Erythroblast (primary cell): ENCODE measurements at places on chromosomes 6 and 20.

DNA sequence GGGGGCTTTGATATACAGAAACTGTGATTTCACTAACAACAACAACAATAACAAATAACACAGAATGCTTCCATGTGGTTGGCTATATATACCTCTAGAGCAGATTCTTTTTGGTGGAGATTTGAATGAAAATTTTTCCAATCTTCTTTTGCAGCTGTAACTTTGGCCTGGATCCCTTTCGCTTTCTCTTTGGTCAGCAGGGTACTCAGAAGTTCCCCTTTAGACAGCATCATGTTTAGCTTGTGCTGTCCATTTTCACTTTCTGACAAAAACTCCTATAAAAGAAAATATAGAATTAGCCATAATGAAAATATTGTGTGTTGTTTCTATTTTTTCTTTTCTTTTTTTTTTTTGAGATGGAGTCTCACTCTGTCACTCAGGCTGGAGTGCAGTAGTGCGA is 264.2 kb downstream of the SYNE1 start:
- no peak for DNase-seq

- DNase-seq = no peak
Measured at GRCh38 chr6:157660414-157660813, 162.6 kb upstream of the SNX9 start.

DNA sequence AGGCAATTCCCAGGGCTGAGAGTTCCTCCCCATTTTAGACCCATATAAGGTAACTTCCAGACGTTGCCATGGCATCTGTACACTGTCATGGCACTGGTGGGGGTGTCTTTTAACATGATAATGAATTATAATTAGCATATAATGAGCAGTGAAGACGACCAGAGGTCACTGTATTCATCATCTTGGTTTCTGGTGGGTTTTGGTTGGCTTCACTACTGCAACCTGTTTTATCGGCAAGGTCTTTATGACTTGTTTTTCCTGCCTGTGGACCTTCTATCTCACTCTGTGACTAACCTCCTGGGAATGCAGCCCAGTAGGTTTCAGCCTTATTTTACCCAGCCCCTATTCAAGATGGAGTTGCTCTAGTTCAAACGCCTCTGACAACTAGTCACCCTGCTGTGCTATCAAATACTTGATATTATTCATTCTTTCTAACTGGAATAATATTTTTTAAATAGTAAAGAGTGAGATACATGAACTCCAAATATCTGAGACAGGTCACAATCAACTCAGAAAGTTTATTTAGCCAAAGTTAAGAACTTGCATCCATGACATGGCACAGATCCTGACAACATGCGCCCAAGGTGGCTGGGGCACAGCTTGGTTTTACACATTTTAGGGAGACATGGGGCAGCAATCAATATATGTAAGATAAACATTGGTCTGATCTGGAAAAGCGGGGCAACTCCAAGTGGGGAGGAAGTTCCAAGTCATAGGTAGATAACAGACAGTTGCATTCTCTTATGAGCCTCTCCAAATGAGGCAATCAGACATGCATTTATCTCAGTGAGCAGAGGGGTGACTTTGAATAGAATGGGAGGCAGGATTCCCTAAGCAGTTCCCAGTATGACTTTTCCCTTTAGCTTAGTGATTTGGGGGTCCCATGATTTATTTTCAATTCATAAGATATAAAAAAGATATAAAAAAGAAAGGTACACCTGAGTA is 1.2 kb upstream of the UFL1 start:
- peak; percentile 40 for DNase-seq

- no peak for DNase-seq
Measured at GRCh38 chr6:25441663-25442270, 162.6 kb downstream of the CARMIL1 start.

GRCh38 chr6:138559143-138559542 is 59.8 kb upstream of the NHSL1 start:
- DNase-seq = no peak

DNA sequence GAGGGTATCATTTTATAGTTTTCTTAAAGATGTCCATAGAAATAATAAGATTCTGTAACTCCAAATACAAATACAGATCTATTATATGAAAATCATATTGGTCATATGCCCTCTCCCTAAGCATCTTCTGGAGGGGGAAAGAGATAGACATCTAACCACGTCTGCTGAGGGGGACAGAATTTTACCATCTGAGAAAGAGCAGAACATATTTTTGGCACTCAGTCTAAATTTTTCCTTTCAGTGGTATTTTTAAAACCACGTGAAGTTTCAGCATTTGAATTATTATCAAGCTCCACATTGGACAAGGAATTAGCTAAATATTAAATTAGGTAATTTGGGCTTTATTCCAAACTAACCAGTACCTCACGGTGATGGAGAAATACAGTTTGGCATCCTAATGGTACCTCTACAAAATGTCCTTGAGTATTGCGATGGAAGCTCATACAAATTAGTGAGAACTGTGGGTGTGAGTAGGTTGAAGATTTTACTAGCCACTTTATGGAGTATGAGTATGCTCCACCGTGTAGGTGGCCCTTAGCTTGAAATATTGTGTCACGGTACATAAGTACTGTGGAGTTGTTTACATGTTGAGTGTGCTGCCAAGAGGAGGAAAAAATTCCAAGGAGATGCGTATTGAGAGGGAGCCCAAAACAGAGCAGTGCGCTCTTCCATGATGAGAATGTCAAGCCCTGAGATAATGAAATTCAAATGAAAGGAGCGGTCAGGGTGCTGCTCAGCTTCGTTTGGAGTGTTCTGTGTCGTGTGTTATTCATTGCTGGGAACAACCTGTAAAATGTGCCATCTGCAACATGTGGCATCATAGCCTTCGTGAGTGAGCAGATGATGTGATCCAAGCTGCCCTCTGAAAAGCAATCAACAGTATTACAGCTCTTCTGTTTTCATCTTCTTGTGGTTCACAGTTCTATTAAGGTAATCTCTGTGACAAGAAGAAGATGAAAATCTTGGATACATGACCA is 48.4 kb upstream of the PHACTR2 start:
- DNase-seq = no peak

GRCh38 chr20:31560746-31561598 is 44.1 kb upstream of the ID1 start:
- DNase-seq = no peak

- DNase-seq = no peak
Measured at GRCh38 chr6:129635396-129636130, 74.4 kb downstream of the ARHGAP18 start.

- no peak for DNase-seq
Measured at GRCh38 chr20:38804682-38805501, 605 bp upstream of the PPP1R16B start.

DNA sequence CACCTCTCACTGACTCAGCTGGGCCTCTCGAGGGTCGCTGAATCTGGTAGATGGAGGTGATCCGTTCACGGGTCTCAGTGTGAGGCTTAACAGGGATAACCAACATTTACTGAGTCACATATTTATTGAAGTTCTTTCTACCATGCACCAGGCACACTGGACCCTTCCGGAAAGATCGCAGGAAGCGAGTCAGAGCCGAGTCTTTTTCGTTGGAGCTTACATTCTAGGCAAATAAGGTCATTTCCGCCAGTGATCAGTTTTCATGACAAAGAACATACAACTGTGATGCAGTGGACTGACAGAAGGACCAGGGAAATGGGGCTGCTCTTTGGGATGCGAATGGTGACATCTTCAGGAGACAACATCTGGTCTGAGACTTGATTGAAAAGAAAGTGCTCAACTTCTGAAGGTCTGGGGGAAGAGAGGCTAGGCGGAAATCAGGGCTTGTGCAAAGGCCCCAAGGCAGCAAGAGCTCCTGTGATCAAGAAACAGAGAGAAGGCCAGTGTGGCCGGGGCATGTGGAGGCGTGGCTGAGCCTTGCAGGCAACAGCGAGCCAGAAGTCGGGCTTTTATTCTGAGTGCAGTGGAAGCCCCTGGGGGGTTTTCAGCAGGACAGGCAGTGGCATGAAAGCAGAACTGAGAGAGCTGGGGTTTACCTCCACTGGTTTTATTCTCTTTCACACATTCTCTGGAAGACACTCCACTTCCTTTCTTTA is 56.7 kb downstream of the APCDD1L start:
- DNase-seq = no peak

- no peak for DNase-seq
Measured at GRCh38 chr6:37622646-37623071, 75.0 kb downstream of the MDGA1 start.

- DNase-seq = peak; percentile 32
Measured at GRCh38 chr20:36092398-36093024, 62.0 kb upstream of the EPB41L1 start.

GRCh38 chr20:47993035-47993755 is 207.9 kb upstream of the SULF2 start:
- no peak for DNase-seq

- no peak for DNase-seq
Measured at GRCh38 chr6:137291441-137291840, 72.3 kb upstream of the IFNGR1 start.

DNA sequence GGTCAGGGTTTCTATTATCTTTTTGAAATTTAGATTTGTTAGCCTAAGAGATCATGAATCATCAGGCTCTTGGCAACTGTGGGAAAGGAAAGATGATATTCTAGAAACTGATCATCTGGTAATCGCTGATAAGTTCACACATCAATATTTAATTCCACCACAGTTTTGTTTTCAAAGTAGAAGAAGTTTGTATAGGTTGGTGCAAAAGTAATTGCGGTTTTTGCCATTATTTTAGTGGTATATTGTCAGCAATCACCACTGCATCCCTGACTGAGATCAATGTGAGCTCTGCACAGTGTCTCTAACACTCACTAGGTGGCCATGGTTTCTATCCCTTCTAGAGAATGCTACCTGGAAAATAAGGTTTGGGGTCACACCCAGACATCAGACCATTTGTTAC is 17.0 kb upstream of the PXDC1 start:
- no peak for DNase-seq

DNA sequence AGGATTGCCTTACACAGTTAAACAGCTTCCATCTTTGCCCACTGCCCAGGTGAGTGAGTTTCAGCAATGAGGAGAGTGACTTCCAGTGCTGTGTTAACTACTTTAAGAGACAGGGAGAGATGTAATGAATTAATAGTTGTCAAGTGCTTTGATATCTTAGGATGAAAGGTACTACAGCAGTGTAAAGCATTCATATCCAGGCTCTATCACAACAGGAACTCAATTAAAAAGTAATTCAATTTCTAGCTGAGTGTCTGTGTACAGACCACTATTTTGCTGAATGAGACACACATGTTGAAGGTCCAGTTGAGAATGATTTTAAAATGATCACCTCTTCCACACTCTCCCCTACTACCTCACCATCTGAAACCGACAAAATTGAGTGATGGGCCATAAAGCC is 70.7 kb upstream of the BEND3 start:
- DNase-seq = no peak

GRCh38 chr20:15654208-15654649 is 919.0 kb downstream of the KIF16B start:
- DNase-seq = peak; percentile 52

GRCh38 chr6:28803337-28803709 is 120.5 kb downstream of the TRIM27 start:
- no peak for DNase-seq

DNA sequence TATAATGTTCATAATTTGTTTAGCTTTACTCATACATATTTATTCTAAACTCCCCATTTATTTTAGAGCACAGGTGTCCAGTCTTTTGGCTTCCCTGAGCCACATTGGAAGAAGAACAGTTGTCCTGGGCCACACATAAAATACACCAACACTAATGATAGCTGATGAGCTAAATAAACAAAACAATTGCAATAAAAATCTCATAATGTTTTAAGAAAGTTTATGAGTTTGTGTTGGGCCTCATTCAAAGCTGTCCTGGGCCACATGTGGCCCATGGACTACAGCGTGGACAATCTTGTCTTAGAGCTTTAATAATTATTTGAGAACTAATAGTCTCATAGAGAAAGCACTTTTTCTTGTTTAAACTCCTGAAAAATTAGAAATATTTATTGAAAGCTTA is 131.3 kb downstream of the MYO6 start:
- no peak for DNase-seq

DNA sequence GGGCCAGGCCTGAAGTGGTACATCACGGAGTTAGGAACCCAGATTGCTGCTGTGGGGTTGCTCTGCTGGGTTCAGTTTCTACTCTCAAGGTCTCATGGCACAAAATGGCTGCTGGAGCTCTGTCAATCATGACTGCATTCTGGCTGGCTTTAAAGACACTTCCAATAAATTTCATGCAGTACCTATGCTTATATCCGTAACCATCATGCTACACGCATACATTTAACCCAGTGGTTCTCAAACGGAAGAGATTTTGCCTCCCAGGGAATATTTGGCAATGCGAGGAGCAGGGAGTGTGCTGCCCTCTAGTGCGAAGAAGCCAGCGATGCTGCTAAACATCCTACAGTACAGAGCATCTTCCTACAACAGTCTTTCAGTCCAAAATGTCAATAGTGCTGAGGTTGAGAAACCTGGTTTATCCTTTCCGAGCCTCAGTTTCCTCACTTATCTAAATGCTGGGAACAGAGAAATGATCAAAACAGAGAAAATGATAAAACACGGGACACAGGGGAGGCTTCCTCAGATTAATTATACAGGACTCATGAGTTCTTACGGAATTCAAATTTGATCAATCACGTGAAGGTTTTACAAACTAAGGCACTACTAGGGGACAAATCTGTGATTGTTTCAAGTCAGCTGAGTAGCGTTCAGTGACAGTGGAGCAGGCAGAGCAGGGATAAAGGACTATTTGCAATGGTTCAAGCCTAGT is 9.6 kb upstream of the SLC2A10 start:
- peak; percentile 40 for DNase-seq

- DNase-seq = no peak
Measured at GRCh38 chr6:157708933-157709332, 114.1 kb upstream of the SNX9 start.

DNA sequence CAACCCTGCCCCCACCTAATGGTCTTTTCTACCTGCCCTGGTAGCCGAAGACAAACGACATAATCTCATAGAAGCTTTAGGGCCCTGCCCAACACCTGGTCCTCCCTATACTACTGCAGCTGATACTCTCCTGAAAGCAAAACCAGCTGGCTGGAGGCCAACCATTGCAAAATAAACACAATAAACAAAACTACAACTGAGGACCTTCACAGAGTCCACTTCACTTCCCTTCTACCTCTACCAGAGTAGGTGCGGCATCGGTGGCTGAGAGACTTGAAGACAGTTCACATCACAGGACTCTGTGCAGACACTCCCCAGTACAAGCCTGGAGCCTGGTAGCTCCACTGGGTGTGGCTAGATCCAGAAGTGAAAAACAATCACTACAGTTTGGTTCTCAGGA is 476.2 kb downstream of the MMUT start:
- DNase-seq = no peak

DNA sequence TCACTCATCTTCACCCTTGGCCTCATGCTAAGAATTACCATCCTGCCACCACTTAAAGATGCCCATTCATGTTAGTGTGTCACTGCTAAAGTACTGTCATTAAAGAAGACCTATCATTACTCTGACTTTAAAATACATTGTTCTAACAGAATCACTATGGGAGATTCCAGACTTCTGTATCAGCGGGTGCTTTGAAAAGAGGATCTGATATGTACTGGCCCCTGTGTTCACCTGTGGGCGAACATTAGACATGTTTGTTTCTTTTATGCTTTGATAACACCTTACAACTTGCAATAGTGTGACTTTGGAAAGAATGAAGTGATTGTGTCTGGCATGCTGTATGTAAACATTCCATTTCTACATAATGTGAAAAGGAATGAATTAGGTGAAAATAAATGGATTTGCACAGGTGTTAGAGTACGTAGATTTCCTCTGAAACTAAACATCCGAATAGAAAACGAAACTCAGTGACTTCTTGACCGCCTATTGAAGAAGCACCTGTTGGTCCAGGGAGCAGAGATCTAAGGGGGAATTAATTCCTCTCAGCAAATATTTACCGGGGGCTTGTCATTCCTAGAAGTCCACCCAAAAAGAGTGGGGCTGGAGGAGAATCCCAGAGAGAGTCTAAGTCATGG is 132.3 kb downstream of the CARMIL1 start:
- DNase-seq = no peak
